ENCODE measurements at places on chromosomes 7 and 10.

DNA sequence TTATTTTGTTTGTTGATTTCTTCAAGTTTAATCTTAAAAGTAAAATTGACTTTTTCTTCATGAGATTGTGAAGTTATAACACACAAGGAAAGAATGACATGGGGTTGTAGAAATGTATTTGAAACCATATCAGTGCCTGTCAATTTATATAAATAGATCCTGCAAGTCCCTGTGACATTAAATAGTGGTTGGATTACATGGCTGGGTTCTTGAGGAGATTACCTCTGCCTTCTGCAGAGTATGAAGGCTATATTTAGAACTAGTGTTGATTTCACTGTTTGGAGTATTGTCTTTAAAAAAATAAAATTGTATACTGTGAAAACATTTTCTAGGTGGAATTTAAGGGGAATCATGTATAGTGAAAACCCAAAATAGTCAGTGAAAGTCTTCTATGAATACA lies 385.8 kb upstream of the SMIM30 start:
- no peaks in the 10 kb centered on the region for H3K4me1 ChIP-seq
- no peak for ATAC-seq
- H3K27ac ChIP-seq: no peak overlapping the region
- H3K27me3 ChIP-seq: no peaks in the 10 kb centered on the region
- no peak overlapping the region for H3K4me3 ChIP-seq

DNA sequence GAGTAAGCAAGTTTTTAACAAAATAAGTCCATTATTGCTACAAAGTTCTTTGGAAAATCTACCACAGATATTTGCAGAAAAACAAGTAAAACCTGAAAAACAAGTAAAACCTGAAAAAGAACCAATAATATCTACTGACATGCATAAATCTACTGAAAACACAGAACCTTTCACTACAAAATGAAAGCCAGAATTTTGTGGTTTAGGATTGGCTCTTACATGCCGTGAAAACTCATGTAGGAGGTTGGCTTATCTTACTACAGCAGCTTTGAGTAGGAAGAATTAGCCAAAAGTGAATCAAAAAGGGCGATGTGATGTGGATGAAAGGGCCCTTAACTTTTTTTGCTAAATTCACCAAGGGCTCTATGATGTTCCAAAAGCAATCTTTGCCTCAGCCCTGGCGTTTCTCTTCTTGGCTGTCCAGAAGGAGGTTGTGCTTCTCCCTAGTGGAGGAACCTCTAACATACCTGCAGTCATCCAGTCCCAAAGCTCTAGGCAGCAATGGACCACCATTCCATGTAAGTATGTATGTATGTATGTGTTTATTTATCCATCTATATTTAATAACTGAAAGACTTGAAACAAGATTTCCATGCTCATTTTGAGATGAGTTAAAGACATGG lies 93.5 kb upstream of the ZNF804B start:
- H3K27ac ChIP-seq: no peak overlapping the region
- no peaks in the 10 kb centered on the region for H3K36me3 ChIP-seq
- ATAC-seq: no peak

GRCh38 chr7:149300620-149301285 lies 38.8 kb downstream of the ZNF783 start:
- no peaks in the 10 kb centered on the region for H3K27me3 ChIP-seq
- H3K4me1 ChIP-seq: peaks cover 7% of the 10 kb centered on the region
- ATAC-seq: no peak
- no peak overlapping the region for H3K4me3 ChIP-seq
- no peak overlapping the region for H3K27ac ChIP-seq
- peaks cover 4% of the 10 kb centered on the region for H3K36me3 ChIP-seq

GRCh38 chr10:22554461-22555182 lies 159.8 kb downstream of the PIP4K2A start:
- H3K4me3 ChIP-seq: no peak overlapping the region
- no peak overlapping the region for H3K27ac ChIP-seq
- H3K36me3 ChIP-seq: peaks cover 89% of the 10 kb centered on the region
- ATAC-seq: no peak
- no peaks in the 10 kb centered on the region for H3K27me3 ChIP-seq

- H3K27ac ChIP-seq: no peak overlapping the region
- ATAC-seq: no peak
- H3K36me3 ChIP-seq: no peaks in the 10 kb centered on the region
- H3K4me3 ChIP-seq: no peak overlapping the region
- H3K4me1 ChIP-seq: no peaks in the 10 kb centered on the region
- H3K27me3 ChIP-seq: peaks cover 3% of the 10 kb centered on the region
These were observed 337.8 kb downstream of the PARD3 start for GRCh38 chr10:34477249-34477648.

DNA sequence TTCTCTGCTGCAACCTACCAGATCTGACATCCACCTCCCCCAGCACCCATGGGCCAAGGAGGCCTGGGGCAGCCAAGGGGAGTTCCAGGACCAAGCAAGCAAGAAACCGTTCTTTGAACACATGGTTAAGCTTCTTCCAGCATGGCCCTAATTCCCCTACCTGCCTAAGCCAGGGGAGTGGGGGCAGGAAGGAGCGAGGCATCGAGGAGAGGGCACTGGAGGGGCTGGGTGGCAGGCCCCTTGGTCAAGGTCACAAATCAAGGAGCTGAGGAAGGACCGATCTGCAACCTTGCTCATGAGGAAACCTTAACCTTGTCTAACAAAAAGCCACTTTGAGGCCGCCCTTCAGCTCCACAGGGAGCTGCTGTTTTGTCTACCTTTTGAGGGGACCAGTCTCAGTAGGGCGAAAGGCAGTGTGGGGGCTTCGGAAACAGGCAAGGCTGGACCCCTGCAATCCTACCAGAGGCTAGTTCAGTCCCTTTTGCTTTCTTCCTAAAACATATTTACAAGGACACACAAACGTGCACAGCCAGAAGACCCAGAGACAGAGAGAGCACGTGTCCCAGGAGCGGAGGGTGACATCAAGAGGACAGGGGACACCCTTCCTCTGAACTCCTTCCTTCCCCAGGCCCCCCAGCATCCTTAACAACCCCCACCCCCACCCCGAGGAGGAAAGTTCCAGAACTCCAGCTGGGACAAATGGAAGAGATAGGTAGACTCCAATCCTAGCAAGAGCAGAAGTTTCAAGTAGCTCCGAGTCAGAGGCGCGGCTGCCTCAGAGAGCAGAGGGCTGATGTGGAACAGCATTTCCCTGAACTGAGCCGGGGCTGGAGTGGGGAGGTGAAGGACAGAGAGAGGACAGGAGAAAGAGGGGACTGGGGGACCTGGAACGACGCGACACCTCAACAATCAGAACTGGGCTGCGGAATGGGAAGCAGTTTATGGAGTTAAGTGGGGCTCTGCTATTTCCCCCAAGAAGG lies 28.2 kb downstream of the SPOCK2 start:
- peaks cover 40% of the 10 kb centered on the region for H3K36me3 ChIP-seq
- peak overlapping the region; percentile 89 for H3K27ac ChIP-seq
- ATAC-seq: no peak
- peaks cover 15% of the 10 kb centered on the region for H3K4me1 ChIP-seq

DNA sequence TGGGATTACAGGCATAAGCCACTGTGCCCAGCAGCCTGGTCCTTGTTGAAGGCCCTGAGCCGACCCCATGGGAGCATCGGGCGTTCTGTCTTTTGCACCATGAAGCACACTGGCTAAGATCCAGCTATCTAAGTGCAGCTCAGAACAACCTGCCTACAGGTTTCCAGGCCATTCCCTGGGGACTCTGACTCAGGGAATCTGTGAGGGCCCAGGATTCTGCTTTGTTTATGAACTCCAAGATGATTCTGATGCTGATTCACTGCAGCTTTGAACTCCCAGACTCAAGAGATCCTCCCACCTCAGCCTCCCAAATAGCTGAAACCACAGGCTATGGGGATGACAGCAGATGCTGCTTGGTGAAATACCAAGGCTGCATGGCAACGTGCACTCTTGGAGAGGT lies 30.2 kb downstream of the NPTX2 start:
- ATAC-seq: no peak
- H3K27me3 ChIP-seq: peaks cover 4% of the 10 kb centered on the region
- H3K27ac ChIP-seq: no peak overlapping the region
- no peak overlapping the region for H3K4me3 ChIP-seq
- no peaks in the 10 kb centered on the region for H3K4me1 ChIP-seq

DNA sequence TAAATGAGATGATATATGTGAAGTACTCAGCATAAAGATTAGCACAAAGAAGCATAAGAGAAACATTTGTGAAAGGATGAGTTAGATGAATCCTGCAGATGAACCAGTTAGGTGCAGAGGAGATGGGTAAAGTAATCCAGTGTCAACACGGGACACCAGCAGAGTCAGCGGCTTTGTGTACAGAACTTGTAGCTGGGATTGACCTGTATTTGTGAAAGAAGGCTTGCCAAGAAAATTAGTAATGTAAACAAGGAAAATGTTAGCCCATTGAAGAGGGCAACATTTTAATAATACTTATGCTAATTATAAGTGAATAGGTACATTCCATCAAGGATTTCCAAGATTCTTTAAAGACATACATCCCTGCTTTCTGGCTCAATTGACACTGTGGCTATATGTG lies 255.7 kb downstream of the PTEN start:
- no peak overlapping the region for H3K4me3 ChIP-seq
- no peaks in the 10 kb centered on the region for H3K36me3 ChIP-seq
- no peak overlapping the region for H3K27ac ChIP-seq
- no peaks in the 10 kb centered on the region for H3K27me3 ChIP-seq
- H3K4me1 ChIP-seq: peaks cover 14% of the 10 kb centered on the region

DNA sequence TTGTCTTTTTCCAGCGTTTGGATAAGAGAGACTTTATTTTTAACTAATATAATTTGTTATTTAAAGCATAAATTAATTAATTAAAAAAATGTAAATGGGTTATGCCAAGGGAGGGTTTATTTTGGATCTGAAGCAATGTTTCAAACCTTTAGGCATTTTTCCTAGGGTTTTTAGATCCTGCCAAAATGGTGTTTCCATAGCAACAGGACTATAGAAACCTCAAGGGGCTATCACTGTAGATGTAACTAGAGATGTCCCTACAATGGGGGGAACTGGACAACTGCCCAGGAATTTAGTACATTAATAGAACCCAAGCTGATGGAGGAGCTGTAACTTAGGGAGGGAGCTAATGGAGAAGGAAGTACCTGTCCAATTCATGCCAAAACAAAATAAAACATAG lies 57.3 kb downstream of the SLC39A12 start:
- H3K36me3 ChIP-seq: no peaks in the 10 kb centered on the region
- no peak for ATAC-seq
- no peaks in the 10 kb centered on the region for H3K4me1 ChIP-seq
- H3K27ac ChIP-seq: no peak overlapping the region

GRCh38 chr10:123357421-123357930 lies 203.3 kb downstream of the BUB3 start:
- no peak overlapping the region for H3K27ac ChIP-seq
- no peaks in the 10 kb centered on the region for H3K27me3 ChIP-seq
- ATAC-seq: no peak
- H3K4me3 ChIP-seq: no peak overlapping the region
- H3K4me1 ChIP-seq: no peaks in the 10 kb centered on the region
- H3K36me3 ChIP-seq: no peaks in the 10 kb centered on the region

DNA sequence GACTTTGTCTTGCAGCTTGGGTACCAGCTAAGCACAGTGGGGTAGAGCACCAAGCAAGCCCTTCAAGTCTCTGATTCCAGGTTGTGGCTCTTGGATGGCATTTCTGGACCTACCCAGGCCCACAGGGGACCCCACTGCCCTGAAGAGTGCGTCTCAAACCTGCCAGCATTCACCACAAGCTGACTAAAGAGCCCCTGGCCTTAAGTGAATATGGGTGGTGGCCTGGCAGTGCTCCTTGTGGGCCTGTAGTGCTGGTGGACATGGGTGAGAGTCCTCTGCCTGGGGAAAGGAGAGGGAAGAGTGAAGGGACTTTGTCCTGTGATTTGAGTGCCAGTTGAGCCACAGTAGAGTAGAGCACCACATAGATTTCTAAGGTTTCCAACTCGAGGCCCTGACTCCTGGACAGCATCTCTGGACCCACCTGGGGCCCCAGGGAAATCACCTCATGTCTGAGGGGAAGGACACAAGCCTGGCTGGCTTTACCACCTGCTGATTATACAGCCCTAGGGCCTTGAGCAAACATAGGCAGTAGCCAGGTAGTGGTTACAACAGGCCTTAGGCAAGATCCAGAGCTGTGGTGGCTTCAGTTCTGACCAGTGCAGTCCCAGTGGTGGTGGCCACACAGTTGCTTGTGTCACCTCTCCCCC lies 23.7 kb downstream of the GSDME start:
- H3K27me3 ChIP-seq: peaks cover 12% of the 10 kb centered on the region
- H3K27ac ChIP-seq: no peak overlapping the region
- no peaks in the 10 kb centered on the region for H3K36me3 ChIP-seq

DNA sequence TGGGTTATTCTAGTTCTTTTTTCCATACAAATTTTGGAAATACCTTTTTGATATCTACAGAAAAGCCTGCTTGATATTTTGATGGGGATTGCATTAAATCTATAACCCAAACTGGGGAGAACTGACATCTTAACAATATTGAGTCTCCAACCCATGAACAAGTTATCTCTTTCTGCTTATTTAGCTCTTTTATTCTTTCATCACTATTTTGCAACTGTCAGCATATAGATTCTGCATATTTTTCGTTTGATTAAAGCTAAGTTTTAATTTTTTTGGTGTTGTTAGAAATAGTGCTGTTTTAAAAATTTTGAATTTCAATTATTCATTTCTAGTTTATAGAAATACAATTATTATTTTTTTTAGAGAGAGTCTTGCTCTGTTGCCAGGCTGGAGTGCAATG lies 97.9 kb downstream of the EMX2 start:
- H3K27ac ChIP-seq: no peak overlapping the region
- no peaks in the 10 kb centered on the region for H3K4me1 ChIP-seq
- H3K36me3 ChIP-seq: no peaks in the 10 kb centered on the region
- H3K27me3 ChIP-seq: peaks cover 16% of the 10 kb centered on the region
- H3K4me3 ChIP-seq: no peak overlapping the region
- ATAC-seq: no peak

DNA sequence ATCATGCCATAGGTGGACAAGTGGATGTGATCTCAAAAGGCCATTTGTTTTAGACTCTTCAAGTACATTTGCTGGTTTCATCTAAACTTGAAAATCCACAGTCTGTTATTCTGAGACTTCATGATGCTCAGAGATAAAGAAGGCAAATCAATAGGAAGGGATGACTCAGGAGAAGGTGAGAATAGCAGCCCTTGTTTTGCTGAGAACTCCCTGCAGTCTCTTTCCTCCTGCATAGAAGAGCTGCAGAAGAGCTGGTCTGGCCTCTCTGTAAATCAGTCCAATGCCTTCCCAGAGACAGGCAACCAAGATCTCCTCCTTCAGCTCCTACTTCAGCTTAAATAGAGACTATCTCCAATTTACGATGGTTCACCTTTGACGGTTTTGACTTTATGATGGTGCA lies 4.0 kb upstream of the BAIAP2L1 start:
- ATAC-seq: no peak
- no peak overlapping the region for H3K4me3 ChIP-seq
- H3K36me3 ChIP-seq: no peaks in the 10 kb centered on the region
- H3K27me3 ChIP-seq: no peaks in the 10 kb centered on the region

GRCh38 chr10:34792881-34793280 lies 22.2 kb downstream of the PARD3 start:
- H3K27me3 ChIP-seq: peaks cover 3% of the 10 kb centered on the region
- H3K4me1 ChIP-seq: no peaks in the 10 kb centered on the region
- no peaks in the 10 kb centered on the region for H3K36me3 ChIP-seq
- no peak overlapping the region for H3K27ac ChIP-seq
- no peak overlapping the region for H3K4me3 ChIP-seq
- no peak for ATAC-seq

- no peak overlapping the region for H3K27ac ChIP-seq
- no peaks in the 10 kb centered on the region for H3K27me3 ChIP-seq
- no peak for ATAC-seq
- H3K4me3 ChIP-seq: no peak overlapping the region
These were observed 45.0 kb upstream of the DPYSL4 start for GRCh38 chr10:132141526-132142395.

All from activated T-helper 17 cell treated with anti-CD3 and anti-CD28 coated beads, Interleukin-2, amount 50 U/mL, for 72 hours (primary cell).